Activated effector memory CD4-positive, alpha-beta T cell treated with Interleukin-2 at 50 U/mL for 16 hours (primary cell): ENCODE measurements at places on chromosomes 7 and 10.

DNA sequence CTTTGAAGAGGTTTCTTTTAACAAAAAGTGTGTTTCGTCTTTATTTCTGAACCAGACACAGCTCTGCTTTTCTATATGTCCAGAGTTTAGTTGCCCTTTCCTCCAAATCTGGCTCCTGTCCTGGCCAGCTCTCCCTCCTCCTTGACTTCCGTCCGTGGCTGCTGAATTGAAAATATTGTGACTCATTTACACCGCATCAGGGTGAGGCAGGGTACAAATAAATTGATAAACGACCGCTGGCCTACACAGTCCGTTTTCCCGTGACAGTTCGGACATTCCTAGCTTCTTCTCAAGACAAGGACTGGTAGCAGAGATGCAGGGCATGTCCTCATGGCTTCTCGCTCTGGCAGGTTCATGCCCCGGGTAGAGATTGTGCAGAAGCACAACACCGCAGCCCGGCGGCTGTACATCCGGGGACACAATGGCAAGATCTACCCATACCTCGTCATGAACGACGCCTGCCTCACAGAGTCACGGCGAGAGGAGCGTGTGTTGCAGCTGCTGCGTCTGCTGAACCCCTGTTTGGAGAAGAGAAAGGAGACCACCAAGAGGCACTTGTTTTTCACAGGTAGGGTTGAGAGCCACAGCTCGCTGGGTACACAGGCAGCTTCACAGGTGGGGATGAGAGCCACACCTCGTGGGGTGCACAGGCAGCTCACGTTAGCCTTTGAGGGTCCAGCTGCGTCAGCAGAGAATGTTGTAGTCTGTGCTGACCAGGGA is 126.6 kb downstream of the TRRAP start:
- no peak for DNase-seq

- DNase-seq, result no peak
These were observed 57.6 kb downstream of the RNLS start for GRCh38 chr10:88525371-88526069.

DNA sequence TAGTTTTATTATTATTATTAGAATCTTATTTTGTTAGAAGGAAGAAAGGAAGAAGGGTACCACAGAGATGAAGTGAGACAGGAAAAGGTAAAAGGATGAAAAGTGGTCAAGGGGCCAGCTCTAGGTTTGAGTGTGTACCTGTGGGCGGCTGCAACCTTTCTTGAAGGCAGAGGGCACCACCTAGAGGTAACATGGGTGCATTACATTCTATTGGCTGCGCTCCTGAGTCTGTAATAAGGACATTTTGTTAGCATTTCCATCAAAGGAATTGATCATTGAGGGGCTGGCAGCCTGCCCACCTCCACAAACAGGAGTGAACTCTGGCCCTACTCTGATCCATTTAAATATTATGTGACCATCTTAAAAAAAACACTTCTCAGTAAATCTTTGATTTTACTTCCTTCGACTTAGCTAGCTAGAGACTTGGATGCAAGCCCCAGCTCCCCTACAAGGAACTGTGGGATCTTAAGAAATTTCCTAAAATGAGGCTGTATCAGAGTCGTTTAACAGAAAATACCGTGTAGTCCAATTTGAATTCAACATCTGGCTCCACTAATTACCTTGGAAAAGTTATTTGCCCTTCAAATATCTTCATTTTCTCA is 610.4 kb downstream of the IPMK start:
- no peak for DNase-seq

GRCh38 chr10:7218968-7219367 is 191.9 kb downstream of the SFMBT2 start:
- no peak for DNase-seq

- DNase-seq, result peak; percentile 7
These were observed 859 bp upstream of the CH25H start for GRCh38 chr10:89207801-89208551.
